Esophagus squamous epithelium (tissue), 5 donors: ENCODE measurements at places on chromosomes 1 and 21. TPM values are rescaled to one million over a fixed set of nuclear protein-coding genes. Genes with fewer than 3 reads are reported as not detected.

GRCh38 chr1:160656737-160657136 lies 9.9 kb upstream of the SLAMF1 start:
- no peak overlapping the region for H3K4me3 ChIP-seq
- no peak overlapping the region for H3K27ac ChIP-seq
- no peak for DNase-seq
- no peaks in the 10 kb centered on the region for H3K4me1 ChIP-seq

GRCh38 chr1:36126797-36127500 lies 1.9 kb upstream of the COL8A2 start:
- no peak overlapping the region for H3K27ac ChIP-seq
- no peak for DNase-seq
- no peaks in the 10 kb centered on the region for H3K36me3 ChIP-seq
- no peak overlapping the region for H3K4me3 ChIP-seq
- no peaks in the 10 kb centered on the region for H3K27me3 ChIP-seq
- H3K4me1 ChIP-seq = peaks cover 5% of the 10 kb centered on the region

Gene IL10
- total RNA-seq = not detected

Gene NTNG1
- total RNA-seq = not detected
